Cortex of kidney (tissue), 1 donor: ENCODE measurements at places on chromosomes 11 and 22.

GRCh38 chr11:73074319-73074718 is 67.8 kb downstream of the FCHSD2 start:
- DNase-seq, result no peak

DNA sequence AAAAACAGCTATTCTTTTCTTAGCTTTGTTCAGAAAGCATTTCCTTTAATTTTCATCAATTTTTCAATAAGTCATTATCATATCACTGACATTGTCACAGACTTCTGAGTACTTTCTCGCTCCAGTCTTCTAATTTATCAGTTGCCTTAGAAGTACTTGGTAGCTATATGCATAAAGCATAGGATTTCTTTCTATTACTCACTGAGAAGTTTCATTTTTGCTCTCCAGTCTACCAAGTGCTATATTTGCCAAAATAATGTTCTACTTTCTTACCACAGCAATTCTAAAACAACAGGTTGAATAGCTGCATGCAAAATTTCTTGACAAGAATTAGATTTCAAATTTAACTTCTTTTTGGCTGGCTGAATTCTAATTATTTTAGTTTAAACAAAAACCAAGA is 116.3 kb downstream of the STK33 start:
- no peak for DNase-seq

DNA sequence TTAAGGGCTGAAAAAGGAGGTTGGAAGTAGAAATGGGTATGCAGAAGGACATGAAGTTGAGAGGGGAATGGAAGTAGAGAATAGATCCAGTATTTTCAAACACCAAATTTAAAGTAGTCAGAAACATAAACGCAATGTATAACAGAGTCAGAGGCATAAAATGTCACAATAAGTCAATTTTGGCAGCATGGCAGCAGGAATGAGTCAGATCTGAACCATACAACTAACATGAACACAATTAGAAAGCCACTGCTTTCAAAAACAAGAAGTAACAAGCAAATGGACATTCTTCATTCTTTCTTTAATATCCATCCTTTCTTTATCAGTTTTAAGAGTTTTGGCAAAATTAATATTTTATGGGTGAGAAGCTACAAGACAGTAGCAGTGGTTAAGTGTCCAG is 2.5 kb downstream of the CHORDC1 start:
- DNase-seq, result no peak

GRCh38 chr11:7907121-7907520 is 23.9 kb downstream of the OR10A6 start:
- no peak for DNase-seq

DNA sequence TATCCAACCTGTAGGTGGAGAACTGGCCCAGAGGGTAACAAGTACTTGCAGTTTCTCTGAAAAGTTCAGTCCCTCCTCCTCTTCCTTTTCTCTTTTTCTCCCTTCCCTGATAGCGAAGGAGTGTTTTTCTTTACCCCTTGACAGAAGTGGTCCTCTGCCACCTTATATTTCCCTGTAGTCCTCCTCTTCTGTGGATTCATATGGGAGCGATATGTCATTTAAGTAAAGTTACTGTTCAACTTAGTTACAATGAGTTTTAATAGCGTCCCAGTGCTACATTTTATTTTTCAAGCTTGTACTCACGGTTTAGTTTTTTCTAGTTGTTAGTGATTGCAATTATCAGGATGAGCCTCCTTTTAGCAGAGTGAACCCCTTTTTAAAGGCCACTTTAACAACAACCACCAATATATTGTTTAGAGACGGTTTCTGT is 1.4 kb downstream of the PCF11 start:
- no peak for DNase-seq

GRCh38 chr11:46506483-46506791 is 87.4 kb downstream of the AMBRA1 start:
- DNase-seq, result no peak

DNA sequence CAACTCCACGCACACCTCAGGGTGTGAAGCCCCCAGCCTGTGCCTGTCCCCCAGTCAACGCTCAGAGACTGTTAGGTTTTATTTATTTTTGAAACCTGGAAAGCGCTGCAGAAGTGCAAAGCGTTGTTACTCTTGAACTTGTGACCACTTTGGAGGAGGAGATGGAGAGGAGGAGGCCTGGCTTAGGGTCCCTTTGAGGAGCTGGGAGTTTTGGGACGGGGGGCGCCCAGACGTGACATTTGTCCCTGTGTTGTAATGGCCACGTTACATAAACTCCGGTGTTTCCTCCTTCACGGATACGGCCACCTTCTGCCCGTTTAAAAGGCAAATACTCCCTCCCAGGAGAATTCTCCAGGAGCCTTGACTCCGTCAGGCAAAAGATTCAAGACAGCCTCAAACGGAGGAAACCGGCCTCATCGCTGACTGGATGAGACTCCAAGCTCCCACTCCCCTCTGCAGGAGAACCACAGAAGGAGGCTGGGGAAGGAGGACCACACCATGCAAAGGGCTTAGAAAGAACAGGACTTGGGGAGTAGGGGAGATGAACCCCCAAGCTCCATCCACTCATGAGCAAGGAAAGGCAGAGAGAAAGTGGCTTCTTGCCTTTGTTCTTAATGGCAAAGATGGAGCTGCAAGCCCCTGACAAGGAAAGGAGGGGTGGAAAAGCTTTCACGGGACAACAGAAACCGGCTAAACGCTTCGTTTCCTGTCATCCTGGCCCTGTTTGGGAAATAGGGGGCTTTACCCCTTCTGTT is 630 bp downstream of the PIK3IP1 start:
- no peak for DNase-seq

GRCh38 chr22:43296276-43296902 is 46.8 kb downstream of the SCUBE1 start:
- DNase-seq, result no peak

DNA sequence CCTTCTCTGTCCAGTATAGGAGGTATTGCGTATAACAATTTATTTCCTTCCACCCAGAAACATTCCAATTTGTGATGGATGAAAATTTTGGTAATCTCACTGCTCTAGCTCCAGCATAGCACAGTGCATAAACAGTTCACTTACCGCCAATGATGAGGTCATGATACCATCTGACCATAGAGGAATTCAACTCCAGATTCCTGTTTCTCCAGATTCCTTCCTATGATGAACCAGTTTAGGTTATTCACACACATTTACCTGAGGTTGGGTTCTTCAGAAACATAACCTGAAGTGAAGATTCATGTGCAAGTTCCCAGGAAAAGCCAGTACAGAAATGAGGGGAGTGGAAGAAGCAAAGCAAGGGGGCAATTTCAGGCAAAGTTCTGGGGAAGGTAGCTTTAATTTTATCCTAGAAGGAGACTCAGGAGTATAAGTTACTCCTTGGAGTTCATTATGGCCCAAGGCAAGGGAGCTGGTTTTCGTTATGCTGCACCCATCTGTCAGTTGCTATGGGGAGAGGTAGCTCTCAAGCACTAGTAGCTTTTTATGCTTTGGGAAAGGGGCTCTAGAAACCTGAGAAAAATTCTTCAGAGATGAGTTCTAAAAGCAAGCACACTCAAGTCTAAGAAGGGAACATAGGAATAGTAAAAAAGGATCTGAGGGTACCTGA is 121.6 kb downstream of the CASP12 start:
- no peak for DNase-seq

DNA sequence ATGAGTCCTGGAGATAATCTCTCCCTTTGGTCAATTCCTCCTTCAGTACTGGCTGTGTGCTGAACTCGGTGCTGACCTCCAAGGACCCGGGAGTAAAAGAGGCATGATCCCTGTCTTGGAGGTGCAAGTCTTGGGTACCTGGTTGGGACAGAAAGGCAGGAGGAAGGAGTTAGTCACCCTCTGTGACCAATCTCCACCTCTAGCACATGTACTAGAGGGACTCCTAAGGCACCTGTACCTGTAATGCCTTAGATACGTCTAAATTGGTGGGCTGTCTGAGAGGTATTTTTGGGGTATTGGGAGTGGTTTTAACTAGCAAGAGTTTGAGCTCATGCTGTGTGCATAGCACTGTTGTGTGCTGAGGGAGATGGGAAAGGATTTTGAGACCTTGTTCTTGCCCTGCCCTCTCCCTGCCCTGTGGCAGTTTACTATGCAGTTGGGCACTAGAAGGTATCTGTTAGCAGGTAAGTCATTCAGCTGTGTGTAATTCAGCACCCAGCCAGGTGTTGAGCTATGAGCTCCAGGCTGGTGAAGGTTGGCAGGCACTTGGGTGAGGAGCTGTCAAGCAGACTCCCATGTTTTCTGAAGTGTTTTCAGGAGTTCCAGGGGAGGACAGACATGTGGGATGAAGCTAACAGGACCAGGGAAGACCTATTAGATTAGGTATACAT is 2.5 kb downstream of the PANX1 start:
- DNase-seq, result no peak

DNA sequence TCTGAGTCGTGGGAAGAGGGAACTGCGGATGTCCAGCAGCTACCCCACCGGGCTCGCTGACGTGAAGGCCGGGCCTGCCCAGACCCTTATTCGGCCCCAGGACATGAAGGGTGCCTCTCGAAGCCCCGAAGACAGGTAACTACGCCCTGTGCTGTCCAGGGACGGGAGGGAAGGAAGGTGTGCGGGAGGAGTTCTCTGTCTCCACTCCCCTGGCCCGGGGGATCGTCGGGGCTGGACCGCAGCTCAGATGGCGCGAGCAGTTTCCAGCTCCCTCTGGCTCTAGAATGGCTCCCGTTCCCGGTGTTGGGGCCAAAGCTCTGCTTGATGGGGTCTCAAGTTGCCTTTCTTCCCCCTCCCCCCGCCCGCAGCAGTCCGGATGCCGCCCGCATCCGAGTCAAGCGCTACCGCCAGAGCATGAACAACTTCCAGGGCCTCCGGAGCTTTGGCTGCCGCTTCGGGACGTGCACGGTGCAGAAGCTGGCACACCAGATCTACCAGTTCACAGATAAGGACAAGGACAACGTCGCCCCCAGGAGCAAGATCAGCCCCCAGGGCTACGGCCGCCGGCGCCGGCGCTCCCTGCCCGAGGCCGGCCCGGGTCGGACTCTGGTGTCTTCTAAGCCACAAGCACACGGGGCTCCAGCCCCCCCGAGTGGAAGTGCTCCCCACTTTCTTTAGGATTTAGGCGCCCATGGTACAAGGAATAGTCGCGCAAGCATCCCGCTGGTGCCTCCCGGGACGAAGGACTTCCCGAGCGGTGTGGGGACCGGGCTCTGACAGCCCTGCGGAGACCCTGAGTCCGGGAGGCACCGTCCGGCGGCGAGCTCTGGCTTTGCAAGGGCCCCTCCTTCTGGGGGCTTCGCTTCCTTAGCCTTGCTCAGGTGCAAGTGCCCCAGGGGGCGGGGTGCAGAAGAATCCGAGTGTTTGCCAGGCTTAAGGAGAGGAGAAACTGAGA is 1.4 kb downstream of the ADM start:
- no peak for DNase-seq

GRCh38 chr11:22390283-22390655 is 52.1 kb downstream of the SLC17A6 start:
- no peak for DNase-seq

GRCh38 chr22:29167032-29167911 is 38.4 kb upstream of the EMID1 start:
- DNase-seq, result no peak

DNA sequence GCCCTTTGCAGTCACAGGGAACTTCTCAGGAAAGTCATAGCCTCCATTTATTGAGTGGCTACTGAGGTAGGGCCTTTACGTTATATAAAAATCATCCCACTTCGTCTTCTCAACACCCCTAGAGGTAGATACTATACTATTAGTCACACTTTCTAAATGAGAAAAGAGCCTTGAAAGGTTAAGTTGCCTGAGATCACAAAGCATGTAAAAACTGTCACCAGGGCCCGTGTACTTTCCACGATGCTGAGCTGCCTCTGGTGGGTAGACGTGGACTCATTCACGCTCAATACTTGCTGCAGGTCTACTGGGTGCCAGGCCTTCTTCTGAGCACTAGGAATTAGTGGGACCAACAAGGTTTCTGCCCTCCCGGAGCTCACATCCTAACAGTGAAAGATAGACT is 16.3 kb downstream of the CHRDL2 start:
- DNase-seq, result no peak

DNA sequence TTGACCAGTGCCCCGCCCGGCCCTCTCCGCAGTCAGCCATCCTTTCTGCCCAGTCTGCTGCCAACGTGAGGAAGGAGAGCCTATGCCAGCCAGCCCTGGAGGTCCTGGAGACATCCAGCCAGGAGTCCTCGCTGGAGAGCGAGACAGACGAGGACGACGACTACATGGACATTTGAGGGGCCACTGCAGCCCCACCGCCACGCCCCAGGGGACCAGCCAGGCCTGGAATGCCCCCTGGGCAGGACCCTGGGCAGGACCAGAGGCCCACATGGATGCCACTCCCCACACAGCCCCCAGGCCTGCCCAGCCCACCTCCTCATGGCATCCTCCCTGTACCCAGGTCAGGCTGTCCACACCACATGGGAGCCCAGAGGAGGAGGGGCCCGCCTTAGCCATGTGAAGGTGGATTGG is 3.3 kb upstream of the SUSD2 start:
- DNase-seq, result no peak

DNA sequence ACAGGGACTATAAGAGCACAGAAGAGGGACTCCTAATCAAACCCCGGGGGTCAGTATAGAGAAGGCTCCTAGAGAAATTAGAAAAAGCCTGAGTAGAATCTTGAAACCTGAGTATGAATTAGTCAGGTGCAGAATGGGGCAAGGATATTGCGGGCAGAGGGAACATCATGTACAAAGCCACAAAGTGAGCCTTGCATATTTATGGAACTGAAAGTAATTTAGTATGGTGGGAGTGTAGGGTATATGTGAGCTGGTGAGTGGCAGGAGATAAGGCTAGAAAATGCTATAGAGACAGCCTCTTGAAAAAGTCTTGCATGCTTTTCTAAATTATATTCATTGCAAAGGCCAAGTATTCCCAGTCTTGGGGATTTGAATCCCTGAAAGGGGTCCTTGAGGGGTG is 93.7 kb downstream of the STIM1 start:
- no peak for DNase-seq

DNA sequence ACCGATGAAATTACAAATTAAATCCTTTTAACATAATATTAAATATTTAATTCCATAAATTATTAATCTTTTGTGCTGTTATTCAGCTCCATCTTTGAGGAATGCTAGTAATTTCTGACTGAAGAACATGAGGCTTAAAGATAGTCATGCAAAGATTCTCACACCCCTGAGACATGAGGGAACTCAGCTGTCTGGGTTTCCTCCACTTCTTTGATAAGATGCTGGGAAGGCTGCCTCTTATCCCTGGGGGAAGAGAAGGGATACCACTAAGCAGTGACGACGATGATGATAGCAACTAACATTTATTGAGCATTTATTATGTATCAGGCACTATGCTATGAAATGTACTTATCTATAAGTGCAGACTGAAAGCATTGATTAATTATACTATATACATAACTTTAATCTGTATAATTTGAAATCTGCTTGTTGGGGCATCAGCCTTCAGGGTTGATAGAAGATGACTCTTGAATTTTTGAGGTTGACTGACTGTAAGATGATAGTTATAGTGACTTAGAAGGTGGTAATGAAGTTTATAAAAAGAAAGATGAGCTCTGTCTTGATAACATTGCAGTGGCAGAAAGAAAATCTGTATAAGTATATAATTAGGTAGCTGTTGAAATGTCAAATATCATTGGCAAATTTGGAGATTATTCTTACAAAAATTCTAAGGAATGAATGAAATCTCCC is 78.4 kb downstream of the SIK2 start:
- no peak for DNase-seq
